Stimulated activated naive CD8-positive, alpha-beta T cell treated with anti-CD3 and anti-CD28 coated beads, Interleukin-15, amount 100 ng/mL, for 72 hours (primary cell): ENCODE measurements at places on chromosomes 3 and 15.

- no peak for DNase-seq
Observed at GRCh38 chr15:96802611-96803255, 472.2 kb downstream of the NR2F2 start.

- no peak for DNase-seq
Observed at GRCh38 chr3:30170681-30171438, 435.5 kb upstream of the TGFBR2 start.

DNA sequence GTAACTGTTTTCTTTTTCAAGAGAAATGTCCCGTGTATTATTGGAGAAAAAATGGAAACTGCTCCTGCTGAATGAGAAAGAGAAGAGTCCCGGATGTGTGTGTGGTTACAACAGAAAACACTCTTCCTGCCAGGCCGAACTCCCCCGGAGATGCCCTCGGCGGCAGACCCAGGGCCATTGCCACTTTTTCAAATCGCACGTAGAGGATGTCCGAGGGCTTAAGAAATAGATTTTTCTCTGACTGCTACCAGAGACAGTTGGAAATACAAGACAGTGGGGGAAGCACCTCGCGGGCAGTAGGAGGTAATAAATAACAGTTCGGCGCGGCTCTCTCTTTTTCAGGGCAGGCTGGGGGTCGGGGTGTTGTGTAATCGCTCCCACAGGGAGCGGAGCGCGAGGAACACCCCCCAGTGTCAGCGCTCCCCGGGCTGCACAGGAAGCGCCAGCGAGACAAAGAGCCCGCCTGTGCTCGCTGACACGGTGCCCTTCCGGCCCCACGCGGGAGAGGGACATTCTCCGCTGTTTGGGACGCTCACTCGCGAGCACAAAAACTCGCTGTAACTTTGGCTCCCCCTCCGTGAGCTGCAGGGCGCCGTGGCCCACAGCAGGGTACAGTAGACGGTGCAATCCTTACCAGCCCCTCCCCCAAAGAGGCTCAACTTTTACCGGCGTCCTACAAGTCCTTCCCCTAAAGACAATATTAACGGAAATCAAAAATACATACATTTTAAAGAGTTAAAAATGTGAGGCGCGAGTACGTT lies 1.1 kb downstream of the VGLL4 start:
- peak; percentile 79 for DNase-seq

GRCh38 chr3:153840487-153840886 lies 280.7 kb upstream of the ARHGEF26 start:
- DNase-seq = no peak

GRCh38 chr3:10333349-10333650 lies 12.4 kb upstream of the SEC13 start:
- no peak for DNase-seq

GRCh38 chr15:85891470-85891869 lies 96.7 kb upstream of the KLHL25 start:
- no peak for DNase-seq

DNA sequence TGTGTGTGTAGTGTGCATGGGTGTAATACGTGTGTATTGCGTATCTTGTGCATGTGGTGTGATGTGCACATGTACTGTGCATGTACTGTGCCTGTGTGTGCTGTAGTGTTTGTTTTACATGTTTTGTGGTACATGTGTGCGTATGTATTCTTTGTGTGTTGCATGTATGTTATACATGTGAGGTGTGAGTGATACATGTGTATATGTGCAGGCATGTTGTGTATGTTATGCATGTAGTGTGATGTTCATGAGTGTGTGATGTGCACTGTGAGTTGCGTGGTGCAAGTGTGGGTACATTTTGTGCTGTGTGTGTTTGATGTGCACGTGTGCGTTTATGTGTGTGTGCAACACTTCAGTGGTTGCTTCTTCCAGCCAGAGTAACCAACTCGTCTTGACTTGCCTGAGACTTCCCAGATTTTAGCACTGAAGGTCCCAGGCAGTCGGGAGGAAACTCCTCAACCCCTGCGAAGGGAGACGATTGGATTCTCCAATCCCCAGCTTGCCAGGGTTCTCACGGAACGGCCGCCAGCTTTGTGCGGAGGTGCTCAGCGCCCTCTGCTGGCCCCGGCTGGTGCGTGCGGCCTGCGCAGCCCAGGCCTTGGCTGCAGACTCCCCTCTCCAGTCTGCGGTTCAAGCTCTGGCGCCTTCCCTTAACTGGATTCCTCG lies 3.6 kb downstream of the GALNT15 start:
- peak; percentile 62 for DNase-seq

- DNase-seq = no peak
Observed at GRCh38 chr3:30518181-30518864, 88.1 kb upstream of the TGFBR2 start.

GRCh38 chr3:101200461-101200860 lies 119.9 kb downstream of the IMPG2 start:
- no peak for DNase-seq
